AG20443 (cell line): ENCODE measurements at places on chromosomes 4 and X.
A peak's percentile ranks its signal among the peaks of the same experiment; 100 is the strongest.

GRCh38 chrX:39703307-39703706 is 394.5 kb downstream of the BCOR start:
- DNase-seq = no peak

- DNase-seq = peak; percentile 59
Measured at GRCh38 chrX:134737061-134737460, 78.8 kb upstream of the PLAC1 start.

- no peak for DNase-seq
Measured at GRCh38 chr4:36198068-36198808, 46.1 kb downstream of the ARAP2 start.

- no peak for DNase-seq
Measured at GRCh38 chrX:124269881-124270280, 62.6 kb upstream of the TEX13D start.

DNA sequence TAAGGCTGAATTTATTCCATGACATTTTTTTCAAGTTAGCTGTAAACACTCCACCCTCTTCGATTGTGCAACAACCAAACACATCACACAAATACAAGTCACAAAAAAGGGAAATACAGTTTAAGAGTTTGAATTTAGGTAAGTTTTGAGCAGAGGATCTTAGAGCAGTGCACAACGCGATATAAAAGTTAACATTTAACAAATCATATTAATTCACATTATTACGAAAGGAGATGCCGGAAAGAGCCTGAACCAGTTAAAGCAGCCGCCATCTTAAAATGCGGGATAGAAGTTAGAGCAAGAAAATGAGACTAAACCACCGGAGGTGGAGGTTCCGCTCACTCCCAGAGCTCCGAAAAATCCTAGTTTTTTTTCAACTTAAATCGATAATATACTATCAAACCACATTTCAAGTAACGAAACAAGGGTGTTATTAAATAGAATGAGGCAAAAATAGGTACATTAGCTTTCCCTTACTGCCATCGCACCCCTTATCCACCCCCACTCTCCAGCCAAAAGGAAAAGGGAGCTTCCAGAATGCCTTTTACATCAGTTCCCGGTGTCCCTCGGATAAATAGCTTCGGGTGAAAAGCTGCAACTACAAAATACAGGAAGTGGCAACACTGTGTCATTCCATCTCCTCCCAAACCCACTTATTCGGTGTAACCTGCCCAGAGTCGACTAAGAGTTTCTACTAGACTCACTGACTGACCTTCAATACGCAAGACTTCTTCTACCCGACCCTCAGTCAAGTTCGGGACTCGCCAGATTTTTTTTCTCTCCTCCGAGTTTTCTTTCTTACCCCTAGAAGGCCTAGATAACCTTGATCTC is 1.9 kb downstream of the UBE2D3 start:
- DNase-seq = peak; percentile 22

GRCh38 chr4:147740176-147740575 is 8.3 kb downstream of the ARHGAP10 start:
- DNase-seq = no peak

- DNase-seq = no peak
Measured at GRCh38 chr4:163976588-163976987, 482.1 kb downstream of the TMA16 start.

GRCh38 chr4:128782076-128782715 is 27.3 kb upstream of the JADE1 start:
- DNase-seq = peak; percentile 67

- no peak for DNase-seq
Measured at GRCh38 chrX:25049357-25049756, 33.6 kb upstream of the ARX start.

DNA sequence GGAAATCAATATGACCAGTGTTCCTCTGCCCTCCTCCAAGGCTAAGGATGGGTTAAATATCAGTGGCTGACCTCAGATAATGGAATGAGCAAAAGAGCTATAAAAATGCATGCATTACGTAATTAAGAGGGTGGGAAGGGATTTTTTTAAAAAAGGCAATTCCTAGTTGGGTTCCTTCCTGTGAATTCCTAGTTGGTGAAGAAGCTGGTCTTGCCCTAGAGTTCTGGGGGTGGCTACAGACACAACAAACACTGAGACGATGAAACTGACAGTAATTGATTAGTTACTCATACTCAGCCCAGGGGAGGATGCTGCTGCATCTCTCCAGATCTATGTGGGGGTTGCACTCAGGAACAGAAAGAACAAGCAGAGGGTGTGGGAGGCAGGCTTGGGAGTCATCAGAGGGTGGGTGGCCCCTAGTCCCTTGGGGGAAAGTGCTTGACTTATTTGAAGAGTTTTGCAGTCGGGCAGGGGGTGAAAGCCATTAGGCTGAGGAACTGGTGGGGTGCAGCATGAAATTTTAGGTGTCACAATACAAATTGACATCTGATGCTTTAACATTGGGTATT is 662.0 kb upstream of the FRG1 start:
- no peak for DNase-seq

- no peak for DNase-seq
Measured at GRCh38 chrX:39528161-39528916, 569.4 kb downstream of the BCOR start.

DNA sequence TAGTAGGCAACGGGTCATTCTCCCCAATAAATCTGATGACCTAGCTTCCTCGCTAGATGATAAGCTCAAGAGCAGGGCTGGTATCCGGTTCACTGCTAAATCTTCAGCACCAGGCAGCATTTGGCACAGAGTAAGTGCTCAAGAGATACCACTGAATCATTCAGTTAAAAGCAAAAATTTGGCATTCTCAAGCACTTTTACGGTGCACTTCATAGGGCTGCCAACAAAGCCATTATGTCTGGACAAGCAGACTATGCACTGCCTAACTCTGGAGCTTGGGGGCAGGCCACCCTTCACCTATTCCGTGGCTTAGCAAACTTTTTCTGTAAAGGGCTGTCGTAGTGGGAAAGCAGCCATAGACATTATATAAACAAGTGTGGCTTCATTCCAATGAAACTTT is 23.8 kb upstream of the CXorf38 start:
- no peak for DNase-seq

GRCh38 chr4:10192331-10192730 is 75.7 kb upstream of the WDR1 start:
- DNase-seq = no peak

DNA sequence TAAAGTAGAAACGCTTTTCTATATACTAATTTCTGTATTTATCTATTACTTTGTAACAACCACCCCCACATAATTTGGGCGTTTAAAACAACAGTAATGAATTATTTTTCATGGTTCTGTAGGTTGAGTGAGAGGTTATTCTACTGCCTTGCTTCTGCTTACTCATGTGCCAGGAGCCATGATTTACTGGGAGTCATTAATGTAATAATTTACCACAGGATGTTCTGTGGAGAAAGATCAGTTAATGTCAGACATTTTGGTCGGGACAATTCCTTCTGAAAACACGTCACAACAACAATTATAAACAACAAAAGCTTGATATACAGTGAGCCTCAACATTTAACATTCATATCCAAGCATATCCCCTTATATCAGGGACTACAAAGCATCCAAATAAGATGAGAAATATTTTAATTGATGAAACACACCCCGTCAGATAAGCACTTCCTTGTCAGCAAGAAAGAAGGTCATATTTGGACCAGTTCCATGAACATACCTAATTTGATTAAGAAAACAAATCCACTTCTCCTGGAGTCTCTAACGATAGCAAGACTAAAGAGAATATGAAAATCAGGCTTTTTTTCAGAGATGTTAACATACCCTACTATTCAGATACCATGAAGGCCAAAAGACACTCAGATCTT is 238.5 kb downstream of the PRDM5 start:
- DNase-seq = no peak

GRCh38 chrX:44621078-44621477 is 78.4 kb upstream of the FUNDC1 start:
- no peak for DNase-seq

- DNase-seq = no peak
Measured at GRCh38 chrX:44400161-44400560, 56.7 kb upstream of the EFHC2 start.

- no peak for DNase-seq
Measured at GRCh38 chrX:51893931-51894696, 691 bp downstream of the MAGED1 start.

GRCh38 chrX:152821145-152821765 is 9.3 kb downstream of the CETN2 start:
- DNase-seq = peak; percentile 31

GRCh38 chr4:78689261-78689660 is 86.9 kb upstream of the BMP2K start:
- DNase-seq = no peak

DNA sequence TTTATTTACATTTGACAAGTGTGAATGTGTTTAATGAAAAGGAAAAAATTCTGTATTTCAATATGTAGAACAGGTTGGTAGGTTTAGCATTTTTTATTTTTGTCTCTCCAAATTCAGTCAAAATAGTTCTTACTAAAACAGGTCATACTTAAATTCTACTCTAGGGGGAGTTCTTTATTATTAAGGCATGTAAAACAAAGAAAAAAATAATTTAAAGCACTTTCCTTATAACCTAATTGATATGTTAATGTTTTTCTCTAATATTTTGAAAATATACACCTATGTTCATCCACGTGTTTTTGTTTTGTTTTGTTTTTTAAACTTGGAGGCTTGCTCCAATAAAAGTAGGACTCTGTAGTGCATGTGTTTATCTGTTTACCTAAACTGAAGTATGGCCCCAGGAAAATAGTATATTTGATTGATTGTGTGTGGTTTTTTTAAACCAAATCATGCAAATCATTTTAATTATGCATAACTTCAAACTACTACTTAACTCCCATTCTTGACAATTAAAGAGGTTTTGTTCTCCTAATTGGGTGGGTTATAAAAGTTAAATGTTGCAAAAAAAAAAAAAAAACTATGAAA is 562.7 kb downstream of the RPA4 start:
- no peak for DNase-seq

- DNase-seq = peak; percentile 9
Measured at GRCh38 chrX:110003167-110004156, 548 bp downstream of the TMEM164 start.

DNA sequence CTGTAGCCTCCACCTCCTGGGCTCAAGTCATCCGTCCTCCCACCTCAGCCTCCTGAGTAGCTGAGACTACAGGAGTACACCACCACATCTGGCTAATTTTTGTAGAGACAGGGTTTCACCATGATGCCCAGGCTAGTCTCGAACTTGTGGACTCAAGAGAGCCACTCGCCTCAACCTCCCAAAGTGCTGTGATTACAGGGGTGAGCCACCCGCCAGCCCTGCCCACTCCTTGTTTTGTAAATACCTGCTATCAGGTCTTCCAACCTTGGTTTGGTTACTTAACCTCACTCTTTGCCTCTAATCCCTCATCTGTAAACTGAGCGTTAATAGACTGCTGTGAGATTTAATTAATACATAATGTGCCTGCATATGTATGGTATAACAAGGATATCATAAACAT is 803 bp downstream of the CNGA1 start:
- DNase-seq = no peak

- DNase-seq = no peak
Measured at GRCh38 chr4:34566091-34566490, 1678.2 kb downstream of the ARAP2 start.

DNA sequence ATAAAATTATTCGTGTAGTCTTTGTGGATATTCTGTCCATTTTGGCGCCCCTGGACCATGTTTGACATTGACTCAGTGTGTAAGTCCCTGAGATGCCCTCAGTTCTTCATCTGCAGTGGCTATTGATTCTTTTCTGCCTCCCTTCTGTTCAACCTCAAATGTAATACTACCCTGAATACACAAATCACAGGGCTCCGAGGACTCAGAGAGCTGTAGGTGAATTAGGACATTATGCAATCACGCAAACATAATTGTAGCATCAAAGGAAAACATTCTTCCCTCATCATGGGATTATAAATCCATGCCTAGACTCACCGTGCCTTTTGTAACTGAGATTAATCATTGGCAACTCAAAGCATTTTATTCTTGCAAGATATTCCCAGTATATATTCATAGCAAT is 161.4 kb upstream of the PACRGL start:
- DNase-seq = no peak

GRCh38 chr4:26201120-26201519 is 119.7 kb upstream of the RBPJ start:
- DNase-seq = peak; percentile 68

GRCh38 chr4:79043138-79043537 is 103.9 kb upstream of the PAQR3 start:
- DNase-seq = no peak
